ENCODE measurements at places on chromosomes 16 and 17.
A peak's percentile ranks its signal among the peaks of the same experiment; 100 is the strongest.

DNA sequence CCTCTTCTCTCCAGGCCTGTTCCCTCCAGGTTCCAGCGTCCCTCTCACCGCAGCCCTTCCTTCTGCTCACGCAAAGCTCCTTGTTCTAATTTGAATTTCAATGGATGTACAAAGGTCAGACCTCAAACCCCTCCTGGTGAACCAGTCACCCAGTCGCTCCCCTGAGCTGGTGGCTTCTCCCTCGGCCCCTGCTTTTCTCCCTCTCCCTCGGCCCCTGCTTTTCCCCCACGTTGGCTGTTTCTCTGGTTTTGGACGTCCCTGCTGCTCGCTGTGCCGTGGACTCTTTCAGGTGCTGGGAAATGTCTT is 8.6 kb upstream of the MSLN start:
- no peak for DNase-seq

- peak; percentile 1 for DNase-seq
Observed at GRCh38 chr16:25747160-25747758, 55.5 kb downstream of the HS3ST4 start.

DNA sequence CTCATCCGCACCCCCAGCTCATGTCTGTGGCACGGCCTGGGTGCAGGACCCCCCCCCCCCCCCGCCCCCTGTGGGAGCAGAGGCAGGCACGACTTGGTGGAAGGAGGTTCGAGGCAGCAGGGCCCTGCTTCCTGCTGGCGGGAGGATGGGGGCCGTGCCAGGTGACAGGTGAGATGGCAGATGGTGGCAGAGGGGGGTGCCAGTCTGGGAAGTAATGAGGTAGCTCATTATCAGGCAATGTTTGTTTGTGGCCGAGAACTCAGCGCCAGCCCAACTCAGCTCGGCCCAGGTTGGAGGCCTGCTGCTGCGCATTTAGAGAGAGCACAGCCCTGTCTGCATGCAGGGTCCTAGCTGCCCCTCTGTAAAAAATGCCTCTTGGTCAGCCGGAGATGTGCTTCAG is 40.1 kb upstream of the JPH3 start:
- no peak for DNase-seq

DNA sequence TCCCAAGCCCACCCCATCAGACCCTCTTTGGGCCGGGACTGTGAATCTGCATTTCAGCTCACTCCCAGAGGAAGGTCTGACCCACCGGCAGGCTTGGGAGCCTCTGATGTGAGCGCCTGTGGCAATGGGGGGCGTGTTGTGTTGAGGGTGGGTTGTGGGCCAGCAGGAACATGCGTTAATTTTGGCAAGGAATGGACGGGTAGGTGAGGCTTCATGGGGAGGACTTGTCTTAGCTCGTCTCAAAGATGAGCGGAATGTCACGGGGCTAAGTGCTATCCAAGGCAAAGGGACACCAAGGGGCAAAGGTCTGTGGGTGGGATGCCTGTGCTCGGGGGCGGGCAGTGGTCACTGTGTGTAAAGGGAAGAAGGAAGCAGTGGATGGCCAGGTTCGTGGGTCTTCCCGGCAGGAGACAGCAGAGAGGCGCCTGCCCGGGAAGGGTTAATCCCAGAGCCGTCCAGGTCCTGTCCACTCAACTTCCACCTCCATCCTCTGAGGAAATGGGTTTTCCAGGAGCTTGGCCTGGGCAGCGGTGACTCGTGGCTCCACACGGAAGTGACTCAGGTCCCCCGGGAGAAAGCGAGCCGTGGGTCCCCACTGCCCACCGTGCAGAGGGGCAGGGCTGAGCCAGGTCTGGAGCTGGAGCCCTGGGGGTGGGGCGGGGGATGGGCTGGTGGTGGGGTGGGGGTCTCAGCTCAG is 17.4 kb downstream of the ADGRG1 start:
- DNase-seq = no peak

- no peak for DNase-seq
Observed at GRCh38 chr17:48213797-48214196, 106.2 kb downstream of the SNX11 start.

DNA sequence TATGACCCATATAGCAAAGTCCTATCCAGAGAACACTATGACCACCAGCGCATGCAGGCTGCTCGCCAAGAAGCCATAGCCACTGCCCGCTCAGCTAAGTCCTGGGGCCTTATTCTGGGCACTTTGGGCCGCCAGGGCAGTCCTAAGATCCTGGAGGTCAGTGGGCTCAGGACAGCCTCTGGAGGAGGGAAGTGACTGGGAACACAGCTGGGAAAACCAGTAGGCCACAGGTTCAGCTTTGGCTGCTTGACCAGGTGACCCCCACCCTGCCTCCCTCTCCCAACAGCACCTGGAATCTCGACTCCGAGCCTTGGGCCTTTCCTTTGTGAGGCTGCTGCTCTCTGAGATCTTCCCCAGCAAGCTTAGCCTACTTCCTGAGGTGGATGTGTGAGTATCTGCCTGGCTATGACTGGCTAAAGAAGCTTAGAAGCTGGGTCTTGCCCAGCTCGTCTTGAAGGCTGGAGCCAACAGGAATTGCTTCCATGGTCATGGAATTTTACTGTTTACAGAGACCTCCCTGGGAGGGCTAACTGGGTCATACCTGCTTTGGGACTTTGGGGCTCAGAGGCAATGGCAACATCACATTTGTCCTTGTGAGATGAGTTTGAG is 1.5 kb upstream of the OVCA2 start:
- no peak for DNase-seq

DNA sequence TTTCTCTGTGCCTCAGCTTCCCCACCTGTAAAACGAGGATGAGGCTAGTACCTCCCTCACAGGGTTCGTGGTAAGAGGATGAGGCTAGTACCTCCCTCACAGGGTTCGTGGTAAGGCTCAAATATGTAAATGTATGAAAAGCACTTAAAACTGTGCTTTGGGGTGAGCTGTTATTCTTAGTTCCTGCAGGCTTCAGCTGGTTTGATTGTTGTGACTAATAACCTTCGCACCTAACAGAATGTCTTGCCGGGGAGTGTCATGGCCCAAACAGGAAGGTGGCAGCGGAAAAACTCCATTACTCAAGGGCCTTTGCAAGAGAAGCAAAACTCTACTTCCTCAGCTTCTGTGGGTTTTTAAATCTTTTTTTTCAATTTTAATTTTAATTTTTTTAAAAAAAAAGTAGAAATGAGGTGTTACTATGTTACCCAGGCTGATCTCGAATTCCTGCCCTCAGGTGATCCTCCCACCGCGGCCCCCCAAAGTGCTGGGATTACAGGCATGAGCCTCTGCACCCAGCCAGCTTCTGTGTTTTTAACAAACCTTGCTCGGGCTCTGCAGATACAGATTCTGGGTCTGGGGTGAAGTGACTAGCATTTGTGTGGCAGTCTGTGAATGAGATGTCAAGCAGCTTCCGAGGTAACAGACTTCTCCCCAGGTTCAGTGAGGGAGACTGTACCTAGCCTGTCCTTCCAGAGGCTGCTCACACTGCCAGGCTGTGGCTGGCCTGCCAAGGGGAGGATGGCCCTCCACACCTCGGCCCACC is 103.0 kb downstream of the RAB11FIP4 start:
- no peak for DNase-seq

- DNase-seq = no peak
Observed at GRCh38 chr17:29760279-29761039, 137.7 kb upstream of the CORO6 start.

- no peak for DNase-seq
Observed at GRCh38 chr16:86730086-86730485, 151.7 kb downstream of the FOXL1 start.

DNA sequence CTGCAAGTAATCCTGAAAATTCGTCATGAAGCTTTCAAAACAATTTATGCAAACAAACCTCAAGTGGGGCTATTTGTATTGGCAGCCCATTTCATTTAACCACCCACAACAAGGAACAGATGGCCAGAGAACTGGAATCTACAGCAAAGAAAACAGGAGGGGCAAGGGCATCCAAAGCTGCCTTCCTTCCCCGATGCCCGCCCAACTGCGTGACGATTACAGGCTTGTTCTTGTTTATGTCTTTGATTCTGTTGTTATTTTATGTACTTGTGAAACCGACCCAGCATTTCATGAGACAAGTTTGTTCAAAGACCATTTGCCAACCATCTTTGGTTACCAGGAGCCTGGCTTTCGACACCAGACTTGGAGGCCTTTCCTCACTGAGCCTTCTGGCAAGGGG is 59.1 kb upstream of the IRX6 start:
- no peak for DNase-seq

GRCh38 chr17:18115517-18115916 is 7.0 kb downstream of the MYO15A start:
- no peak for DNase-seq

DNA sequence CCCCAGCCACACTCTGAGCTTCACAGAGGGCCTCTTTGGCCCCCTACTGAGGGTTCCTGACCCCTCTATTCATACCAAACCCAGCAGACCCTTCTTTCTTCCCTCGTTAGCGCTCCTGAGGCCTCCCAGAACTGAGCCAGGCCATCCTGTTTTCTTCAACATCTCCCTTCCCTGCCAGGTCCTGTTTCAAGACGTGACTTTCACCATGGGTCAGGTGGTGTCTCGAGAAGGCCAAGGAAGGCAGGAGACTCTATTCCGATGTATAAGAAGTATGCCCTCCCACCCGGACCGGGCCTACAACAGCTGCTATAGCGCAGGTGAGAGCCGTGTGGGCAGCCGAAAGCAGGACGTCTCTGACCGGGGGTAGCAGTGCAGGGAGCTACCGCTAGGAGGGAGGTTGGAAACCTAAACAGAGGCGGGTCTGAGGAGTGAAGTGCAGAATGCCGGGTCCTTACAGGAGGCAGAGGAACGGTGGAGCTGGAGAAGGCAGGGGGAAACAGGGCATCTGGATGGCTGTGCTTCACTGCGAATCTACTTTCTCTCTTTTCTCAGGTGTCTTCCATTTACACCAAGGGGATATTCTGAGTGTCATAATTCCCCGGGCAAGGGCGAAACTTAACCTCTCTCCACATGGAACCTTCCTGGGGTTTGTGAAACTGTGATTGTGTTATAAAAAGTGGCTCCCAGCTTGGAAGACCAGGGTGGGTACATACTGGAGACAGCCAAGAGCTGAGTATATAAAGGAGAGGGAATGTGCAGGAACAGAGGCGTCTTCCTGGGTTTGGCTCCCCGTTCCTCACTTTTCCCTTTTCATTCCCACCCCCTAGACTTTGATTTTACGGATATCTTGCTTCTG is 1.3 kb upstream of the SENP3 start:
- DNase-seq = no peak

GRCh38 chr17:11391134-11391533 is 150.1 kb downstream of the SHISA6 start:
- DNase-seq = no peak

DNA sequence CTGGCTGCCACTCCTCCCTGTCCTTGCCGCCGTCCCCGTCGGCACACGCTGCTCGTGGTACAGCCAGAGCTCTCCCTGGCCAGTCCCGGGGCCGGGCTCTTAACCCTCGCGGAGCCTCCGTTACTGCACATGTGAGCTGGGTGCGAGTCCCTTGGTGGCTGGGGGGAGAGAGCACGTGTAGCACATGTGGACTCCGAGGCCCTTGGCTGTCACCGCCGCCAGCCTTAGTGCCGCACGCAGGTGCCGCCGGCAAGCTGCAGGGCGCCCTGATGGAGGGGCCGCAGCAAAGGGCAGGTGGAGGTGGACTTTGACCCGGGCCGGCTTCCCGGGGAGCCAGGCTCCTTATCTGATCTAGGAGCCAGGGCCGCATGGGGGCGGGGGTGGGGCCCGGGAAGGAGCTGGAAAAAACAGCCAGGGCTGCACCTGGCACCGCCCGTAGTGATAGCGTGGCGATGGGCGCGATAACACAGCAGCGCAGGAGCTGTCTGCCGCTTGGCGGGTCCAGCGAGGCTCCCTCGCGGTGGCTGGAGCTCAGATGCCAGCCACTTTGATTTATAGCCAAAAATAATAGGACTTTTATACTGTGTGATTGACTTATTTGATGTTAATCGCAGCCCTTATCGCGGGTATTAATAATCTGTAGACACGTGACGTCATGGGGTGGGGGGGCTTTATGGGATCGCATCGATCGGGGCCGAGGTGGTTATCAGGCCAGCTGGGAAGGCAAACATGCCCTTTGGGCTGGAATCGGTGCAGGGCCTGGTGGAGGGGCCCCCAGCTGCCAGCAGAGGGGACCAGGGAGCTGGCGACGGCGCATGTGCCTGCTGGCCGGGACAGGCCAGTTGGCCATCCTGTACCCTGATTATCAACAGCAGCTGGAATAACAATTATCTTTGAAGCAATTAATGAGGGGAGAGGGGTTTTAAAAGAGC is 35.1 kb downstream of the ZFPM1 start:
- DNase-seq = no peak

- no peak for DNase-seq
Observed at GRCh38 chr16:85897382-85897781, 1.6 kb upstream of the IRF8 start.

All from globus pallidus (tissue), 1 donor.